ENCODE measurements at places on chromosomes 11 and 22.

GRCh38 chr11:3835751-3836150 is 5.0 kb downstream of the RHOG start:
- peak; percentile 73 for DNase-seq

GRCh38 chr22:36465232-36466021 is 16.0 kb downstream of the TXN2 start:
- DNase-seq: no peak

DNA sequence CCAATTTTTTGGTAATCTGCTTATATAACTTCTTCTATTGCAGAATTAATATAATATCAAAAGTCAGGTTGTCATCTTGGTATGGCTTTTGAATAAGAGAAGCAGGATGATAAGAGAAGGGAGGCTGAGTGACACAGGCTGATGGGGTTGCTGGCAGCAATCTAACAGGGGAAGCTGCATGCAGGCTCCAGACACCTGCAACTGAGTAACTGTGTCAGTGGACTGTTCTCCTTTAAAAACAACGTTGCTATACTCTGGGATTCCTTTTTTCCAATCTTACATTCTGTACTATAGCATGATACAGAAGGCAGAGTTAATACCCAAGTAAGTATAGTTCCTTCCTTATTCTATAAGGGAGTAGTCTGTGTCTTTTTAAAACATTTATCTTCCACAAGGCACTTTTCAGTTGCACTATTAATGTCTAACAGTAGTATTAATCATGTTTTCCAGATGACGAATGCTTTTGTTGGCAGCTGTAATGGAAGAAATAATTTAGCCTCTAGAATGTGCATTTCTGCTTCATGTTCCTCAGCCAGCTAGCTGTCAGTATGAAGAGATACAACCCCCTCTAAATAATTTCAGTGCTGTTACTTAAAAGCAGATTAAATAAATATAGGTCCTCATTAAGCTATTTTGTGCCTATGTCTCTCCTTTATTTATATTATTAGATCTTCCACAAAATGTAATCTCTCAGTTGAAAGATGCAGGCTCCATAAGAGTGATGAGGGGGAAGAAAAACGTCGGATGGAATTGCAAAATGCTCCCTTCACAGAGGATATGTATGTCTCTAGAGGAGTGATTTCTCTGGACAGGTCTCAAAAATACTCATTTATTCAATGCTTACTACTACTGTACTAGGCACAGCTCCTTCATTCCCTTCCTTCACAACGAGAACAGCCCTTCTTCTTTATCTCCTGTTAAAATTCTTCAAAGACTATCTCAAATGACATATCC is 50.8 kb downstream of the ATG16L2 start:
- no peak for DNase-seq

DNA sequence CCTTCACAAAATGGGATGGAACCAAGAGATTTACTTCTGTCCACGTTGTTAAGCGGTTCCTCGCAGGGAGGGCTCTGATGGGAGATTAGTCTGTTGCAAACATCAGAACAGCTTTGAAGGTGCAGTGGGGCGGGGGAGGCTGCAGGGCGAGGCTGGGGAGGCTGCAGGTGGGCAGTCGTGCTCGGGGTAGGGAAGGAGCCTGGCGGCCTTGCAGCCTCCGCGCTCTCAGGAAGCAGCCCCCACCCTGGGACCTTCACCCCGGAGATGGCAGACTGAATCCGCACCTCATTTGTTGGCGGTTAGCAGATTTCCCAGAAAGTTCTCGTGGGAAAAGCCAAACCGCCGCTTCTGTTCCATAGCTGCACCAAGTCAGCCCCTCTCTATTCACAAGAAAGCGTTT is 237.3 kb downstream of the BRD1 start:
- DNase-seq: peak; percentile 70

GRCh38 chr22:19018256-19018655 is 82.2 kb upstream of the PRODH start:
- DNase-seq: no peak

- no peak for DNase-seq
These were observed 428.8 kb downstream of the DYNC2H1 start for GRCh38 chr11:103537904-103538502.

DNA sequence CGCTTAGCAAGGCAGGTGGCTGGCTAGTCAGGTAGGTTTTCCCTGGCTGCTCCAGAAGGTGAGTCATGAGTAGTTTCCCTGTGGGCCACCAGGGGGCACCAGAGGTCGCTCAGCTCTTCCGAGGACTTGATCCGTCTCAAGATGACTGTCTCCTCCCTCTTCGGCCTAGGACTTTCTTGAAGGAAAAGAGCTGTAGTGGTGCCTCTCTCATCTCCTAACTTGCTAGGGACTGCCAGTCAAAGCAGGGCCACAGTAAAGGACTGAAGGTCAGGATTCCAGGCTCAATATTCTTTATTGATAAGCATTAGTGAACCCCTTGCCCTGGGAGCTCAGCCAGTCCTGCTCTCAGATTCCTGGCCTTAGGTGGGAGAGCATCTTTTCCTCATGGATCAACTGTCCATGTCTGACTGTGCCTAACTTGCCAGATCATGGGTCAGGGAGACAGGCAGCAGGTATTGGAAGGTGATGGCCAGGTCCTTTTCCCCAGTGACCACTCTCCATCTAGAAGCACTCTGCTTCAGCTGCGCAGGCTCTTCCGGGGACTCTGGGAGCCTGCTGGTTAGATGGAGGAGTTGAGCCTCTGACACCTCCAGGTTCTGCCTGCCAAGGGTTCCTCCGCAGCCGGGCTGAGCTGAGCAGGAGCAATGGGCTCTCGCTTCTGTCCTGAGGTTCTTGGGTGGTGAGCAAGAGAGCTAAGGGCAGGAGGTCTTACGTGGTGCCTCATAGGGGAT is 1.9 kb downstream of the POLD4 start:
- DNase-seq: no peak

DNA sequence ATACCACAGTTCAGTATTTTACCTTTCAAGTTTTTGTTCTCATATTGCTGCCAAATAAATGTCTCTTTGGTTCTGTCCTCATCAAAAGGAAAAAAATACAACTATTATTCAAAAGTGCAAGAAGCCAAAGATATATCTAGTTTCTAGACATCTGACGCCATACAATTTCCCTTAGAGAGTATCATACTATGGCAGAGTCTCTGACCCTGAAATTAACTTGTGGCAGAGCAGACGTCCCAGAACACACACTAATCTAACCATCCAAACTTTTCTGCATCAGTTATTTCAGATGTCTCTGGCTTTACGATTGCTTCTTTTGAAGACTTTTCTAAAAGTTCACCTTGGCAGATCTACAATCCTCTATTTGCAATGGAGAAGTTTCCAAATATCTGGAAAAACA is 2.7 kb downstream of the OR51T1 start:
- DNase-seq: no peak

- DNase-seq: no peak
These were observed 380 bp downstream of the C11orf96 start for GRCh38 chr11:43942662-43943371.

DNA sequence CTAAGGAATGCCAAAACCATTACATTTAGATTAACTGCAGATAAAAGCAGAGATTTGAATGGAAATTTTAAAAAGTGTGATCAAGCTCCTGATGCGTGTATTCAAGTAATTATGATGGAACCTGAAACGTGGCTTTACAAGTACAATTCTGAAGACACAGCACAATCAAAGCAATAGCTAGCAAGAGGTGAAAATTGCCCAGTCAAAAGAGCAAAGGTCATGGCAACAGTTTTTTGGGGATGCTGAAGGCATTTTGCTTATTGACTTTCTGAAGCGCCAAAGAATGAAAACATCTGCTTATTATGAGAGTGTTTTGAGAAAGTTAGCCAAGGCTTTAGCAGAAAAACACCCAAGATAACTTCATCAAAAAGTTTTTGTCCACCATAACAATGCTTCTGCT is 389.6 kb upstream of the TENM4 start:
- no peak for DNase-seq

DNA sequence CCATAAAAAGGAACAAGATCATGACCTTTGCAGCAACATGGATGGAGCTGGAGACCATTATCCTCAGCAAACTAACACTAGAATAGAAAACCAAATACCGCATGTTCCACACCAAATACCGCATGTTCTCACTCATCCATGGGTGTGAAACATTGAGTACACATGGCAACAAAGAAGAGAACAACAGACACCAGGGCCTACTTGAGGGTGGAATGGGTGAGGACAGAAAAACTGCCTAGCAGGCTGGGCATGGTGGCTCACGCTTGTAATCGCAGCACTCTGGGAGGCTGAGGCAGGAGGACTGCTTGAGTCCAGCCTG is 12.3 kb downstream of the EHD1 start:
- no peak for DNase-seq

DNA sequence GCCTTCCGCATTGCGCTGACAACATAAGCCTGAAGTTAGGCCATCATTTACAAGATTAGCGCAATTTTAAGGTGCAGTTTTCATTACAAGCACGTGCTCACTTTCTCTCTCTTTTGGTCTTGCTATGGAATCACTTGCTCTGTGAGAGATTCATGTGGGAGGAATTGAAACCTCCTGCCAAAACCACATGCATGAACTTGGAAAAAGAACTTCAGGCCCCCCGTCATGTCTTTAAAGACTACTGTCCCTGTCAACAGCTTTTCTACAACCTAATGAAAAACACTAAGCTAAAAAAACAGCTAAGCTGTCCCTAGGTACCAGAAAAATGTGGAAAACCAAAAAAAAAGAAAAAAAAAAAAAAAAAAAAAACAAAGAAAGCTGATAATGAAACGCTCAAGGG is 1707.6 kb upstream of the RAG2 start:
- DNase-seq: no peak

DNA sequence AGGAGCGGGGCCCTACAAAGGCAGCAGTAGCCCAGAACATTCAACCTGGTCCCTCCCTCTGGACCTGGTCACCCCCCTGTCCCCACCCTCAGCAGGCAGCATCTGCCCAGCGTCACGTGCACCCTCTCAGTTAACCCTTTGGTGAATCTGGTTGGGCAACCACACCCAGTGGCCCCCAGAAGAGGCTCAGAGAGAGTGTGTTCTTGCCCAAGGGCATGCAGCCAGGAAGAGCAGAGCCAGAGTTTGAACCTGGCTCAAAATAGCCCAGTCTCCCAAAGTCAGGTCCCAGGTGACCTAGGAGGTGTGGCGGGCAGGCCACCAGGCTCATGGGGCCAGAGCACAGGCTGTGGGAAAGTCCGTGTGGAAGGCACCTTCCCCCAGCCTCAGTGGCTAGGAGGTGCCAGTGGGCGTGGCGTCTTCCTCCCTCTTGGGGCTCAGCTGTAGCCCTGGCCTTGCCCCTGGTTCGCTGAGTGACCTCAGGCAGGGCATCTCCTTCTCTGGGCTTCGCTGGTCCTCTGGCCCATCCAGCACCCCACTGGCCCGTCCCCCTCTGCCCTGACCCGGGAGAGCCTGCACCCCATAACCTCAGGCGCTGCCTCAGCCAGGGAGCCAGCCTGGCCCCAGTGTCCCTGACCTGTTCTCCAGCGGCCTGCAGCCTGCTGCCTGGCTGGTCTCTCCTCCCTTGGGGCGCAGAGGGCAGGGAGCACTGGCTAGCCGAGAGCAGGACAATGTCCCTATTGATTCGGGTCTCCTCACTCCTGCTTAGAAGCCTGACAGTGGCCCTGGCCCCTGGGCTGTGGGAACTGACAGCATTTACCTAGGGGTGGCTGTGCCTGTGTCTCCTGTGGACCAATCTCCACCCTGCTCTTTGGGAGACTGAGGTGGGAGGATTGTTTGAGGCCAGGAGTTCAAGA is 7.0 kb downstream of the ALDH3B1 start:
- no peak for DNase-seq

DNA sequence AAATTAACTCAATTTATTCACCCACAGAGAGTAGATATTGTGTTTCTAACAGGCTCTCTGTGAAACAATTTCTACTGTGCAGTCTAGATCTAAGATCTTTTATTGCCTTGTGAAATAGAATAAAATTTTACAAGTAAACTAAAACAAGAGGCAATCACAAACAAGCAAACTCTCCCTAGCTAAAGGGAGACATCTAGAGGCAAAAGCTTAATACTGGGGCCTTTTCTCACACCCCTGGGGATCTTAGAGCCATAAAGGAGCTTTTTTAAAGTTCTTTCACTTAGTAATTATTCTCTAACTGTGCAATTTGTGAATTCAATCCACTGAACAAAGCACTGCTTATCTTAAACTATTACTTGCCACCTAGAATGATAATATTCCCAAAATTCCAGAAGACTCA is 19.7 kb downstream of the ALG9 start:
- DNase-seq: no peak

GRCh38 chr11:110286298-110287040 is 9.9 kb downstream of the RDX start:
- DNase-seq: no peak

DNA sequence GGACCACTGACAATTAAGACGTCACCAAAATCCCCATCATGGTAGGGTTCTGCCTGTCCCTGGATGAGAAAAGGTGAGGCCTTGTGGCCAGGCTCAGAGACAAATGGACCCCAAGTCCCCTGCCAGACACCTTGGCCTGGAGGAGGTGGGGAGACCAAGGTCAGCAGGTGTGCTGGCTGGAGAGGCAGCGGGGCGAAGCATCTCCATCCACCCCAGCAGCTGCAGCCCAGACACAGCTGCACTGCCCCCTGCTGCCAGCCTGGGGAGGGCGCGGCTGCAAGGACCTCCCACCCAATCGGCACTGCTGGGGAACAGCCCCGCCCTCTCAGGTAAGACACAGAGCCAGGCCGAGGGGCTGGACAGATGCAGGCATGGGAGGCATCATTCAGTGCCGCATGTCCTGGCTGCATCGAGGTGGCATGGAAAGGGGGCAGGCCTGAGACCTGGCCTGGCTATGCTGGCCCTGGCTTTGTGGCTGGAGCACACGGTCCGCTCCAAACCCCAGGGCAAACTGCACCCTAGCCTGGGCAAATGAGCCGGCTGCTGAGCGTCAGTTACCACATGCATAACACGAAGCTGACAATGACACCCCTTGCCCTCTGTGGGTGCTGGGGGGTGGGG is 12.2 kb upstream of the MFNG start:
- DNase-seq: no peak

All from posterior cingulate gyrus (tissue), 11 donors.